NCI-H1436 treated with DMSO at 0.1 percent for 48 hours (cell line): ENCODE measurements at places on chromosomes 1 and 21.

DNA sequence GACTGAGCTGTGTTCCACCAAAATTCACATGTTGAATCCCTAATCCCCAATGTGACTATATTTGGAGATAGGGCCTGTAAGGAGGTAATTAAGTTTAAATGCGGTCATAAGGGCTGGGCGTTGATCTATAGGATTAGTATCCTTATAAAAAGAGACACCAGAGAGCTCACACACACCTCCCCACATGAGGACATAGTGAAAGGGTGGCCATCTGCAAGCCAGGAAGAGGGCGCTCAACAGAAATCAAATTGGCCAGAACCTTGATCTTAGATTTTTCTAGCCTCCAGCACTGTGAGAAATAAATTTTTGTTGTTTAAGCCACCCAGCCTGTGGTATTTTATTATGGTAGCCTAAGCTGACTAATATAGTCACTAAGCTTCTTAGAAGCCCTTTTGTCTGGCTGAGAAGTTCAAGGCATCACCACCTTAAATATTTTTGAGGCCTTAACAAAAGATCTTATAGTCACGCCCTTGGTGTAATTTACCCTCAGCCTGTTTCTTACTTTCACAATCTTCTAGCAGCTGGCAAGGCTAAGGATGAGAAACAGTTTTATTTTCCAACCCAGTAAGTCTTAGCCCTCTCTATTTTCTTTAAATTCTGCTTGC lies 28.8 kb downstream of the GORAB start:
- no peak for DNase-seq

- DNase-seq = no peak
Measured at GRCh38 chr1:200281201-200281835, 128.5 kb downstream of the ZNF281 start.

- no peak for DNase-seq
Measured at GRCh38 chr1:88655685-88656299, 28.3 kb upstream of the PKN2 start.

GRCh38 chr1:172833954-172834353 lies 175.1 kb downstream of the FASLG start:
- no peak for DNase-seq
